CD8-positive, alpha-beta memory T cell (primary cell): ENCODE measurements at places on chromosomes 16 and 17. TPM values are rescaled to one million over a fixed set of nuclear protein-coding genes. Genes with fewer than 3 reads are reported as not detected.

TSPAN10 gene
- 0.31 TPM for total RNA-seq

MYH2 gene
- not detected for total RNA-seq

KRTAP4-3 gene
- total RNA-seq = not detected

CDRT15 gene
- total RNA-seq = not detected

HID1 gene
- 2.3 TPM for total RNA-seq

TNFSF12 gene
- 22.5 TPM for total RNA-seq

KRTAP4-9 gene
- not detected for total RNA-seq

HS3ST3A1 gene
- not detected for total RNA-seq

PHAF1 gene
- total RNA-seq = 20.2 TPM

DHRS7C gene
- not detected for total RNA-seq

GRIN2C gene
- not detected for total RNA-seq

MIF4GD gene
- total RNA-seq = 40.4 TPM

DDX52 gene
- 36.0 TPM for total RNA-seq

HBA1 gene
- not detected for total RNA-seq

BICDL2 gene
- total RNA-seq = not detected

TRPV3 gene
- total RNA-seq = 0.79 TPM

CCL7 gene
- total RNA-seq = not detected

KRTAP3-1 gene
- total RNA-seq = not detected

PITPNM3 gene
- total RNA-seq = 0.40 TPM
